ENCODE measurements at places on chromosomes 2 and 18. TPM values are rescaled to one million over a fixed set of nuclear protein-coding genes. Genes with fewer than 3 reads are reported as not detected.

Gene CREB1
- 8.4 TPM for polyA plus RNA-seq

DNA sequence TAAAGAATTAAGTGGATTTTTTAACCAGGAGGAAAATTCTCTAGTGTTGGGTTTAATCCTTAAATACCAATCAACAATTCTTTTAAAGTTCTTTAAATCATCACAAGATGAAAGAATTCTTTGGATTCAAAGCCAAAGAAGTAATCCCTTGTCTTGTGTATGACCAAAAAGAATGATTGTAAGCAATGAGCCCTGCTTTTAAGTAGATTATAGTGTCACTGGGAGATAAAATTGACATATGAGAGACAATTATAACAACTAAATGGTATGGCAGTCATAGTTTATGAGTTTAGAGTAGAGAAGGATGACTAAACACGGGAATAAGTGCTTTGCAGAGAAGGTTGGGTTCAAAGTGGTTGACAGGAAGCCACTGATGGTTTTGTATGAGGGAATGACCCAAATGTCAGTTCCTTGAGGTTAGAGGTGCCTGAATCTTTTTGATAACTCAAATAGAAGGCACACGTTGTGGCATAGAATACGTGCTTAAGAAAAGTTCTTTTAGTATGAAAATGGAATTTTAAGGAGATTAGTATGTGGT lies 199.6 kb upstream of the TCF4 start:
- no peak for DNase-seq
- no peak overlapping the region for H3K4me3 ChIP-seq
- no peaks in the 10 kb centered on the region for H3K27me3 ChIP-seq

DNA sequence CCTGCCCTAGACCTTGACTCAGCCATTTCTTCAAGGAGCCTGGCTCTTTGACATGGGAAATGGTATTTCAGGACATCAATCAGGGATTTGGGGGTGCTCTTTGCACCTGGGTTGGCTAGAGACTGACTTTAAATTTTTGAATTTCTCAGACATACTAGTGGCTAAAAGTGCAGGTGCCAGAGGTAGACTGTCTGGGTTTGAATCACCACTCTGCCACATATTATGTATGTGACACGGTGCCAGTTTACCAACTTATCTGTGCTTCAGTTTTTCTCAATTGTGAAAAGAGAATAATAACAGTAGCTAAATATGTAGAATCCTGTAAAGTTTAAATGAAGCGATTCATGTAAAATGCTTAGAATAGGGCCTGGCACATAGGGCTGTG lies 49.2 kb upstream of the RTN4 start:
- no peaks in the 10 kb centered on the region for H3K27me3 ChIP-seq
- no peak overlapping the region for H3K4me3 ChIP-seq
- H3K27ac ChIP-seq: peak overlapping the region; percentile 74
- DNase-seq: no peak
- peaks cover 5% of the 10 kb centered on the region for H3K4me1 ChIP-seq
- H3K36me3 ChIP-seq: no peaks in the 10 kb centered on the region

GRCh38 chr2:30886080-30886479 lies 78.8 kb upstream of the CAPN13 start:
- no peaks in the 10 kb centered on the region for H3K27me3 ChIP-seq
- no peak for DNase-seq
- no peaks in the 10 kb centered on the region for H3K36me3 ChIP-seq
- no peaks in the 10 kb centered on the region for H3K4me1 ChIP-seq
- no peak overlapping the region for H3K27ac ChIP-seq

Gene CBLN2
- polyA plus RNA-seq: not detected

DNA sequence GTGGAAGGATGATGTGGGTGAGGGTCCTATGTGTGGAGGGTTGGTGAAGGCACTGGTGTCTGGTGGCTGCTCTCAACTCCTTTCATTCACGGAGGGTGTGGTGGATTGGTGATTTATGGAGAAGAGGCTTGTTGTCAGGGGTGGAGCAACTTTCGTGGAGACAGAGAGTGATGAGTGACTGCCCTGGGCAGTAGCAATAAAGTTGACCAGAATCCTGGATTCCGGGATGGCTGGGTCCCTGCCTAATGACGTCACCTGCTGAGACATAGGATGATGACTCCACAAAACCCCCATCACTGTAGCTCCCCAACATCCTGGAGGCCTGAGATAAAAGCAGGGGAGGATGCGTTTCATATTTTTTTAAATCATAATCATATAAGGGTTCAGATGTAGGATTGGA lies 193.0 kb downstream of the ACKR3 start:
- DNase-seq: no peak
- H3K4me3 ChIP-seq: no peak overlapping the region
- H3K27ac ChIP-seq: no peak overlapping the region
- no peaks in the 10 kb centered on the region for H3K4me1 ChIP-seq

Gene DSC2
- 2.9 TPM for polyA plus RNA-seq

Gene CAPN10
- polyA plus RNA-seq: 12.6 TPM

- no peak overlapping the region for H3K27ac ChIP-seq
- H3K4me1 ChIP-seq: no peaks in the 10 kb centered on the region
- DNase-seq: no peak
- H3K4me3 ChIP-seq: no peak overlapping the region
- H3K27me3 ChIP-seq: no peaks in the 10 kb centered on the region
Observed at GRCh38 chr18:73340135-73340977, 472.6 kb upstream of the NETO1 start.

DNA sequence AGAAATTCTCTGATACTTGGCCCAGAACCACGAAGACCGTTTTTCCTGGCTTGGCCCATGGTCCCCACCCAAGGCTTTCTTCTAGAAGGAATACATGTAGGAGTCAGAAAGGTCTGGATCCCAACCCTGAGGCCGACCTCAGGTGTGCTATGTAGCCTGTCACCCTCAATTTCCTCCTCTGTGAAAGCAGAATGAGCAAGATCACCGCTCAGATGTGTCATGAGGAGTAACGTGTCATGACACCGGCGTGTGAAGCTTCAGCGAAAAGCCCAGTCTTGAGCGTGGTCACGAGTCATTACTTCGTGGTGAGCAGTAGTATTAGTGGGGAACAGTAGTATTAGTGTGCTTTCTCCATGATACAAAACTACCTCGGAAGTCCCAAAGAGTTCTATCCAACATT lies 103.4 kb downstream of the ALPK2 start:
- no peaks in the 10 kb centered on the region for H3K36me3 ChIP-seq
- H3K27me3 ChIP-seq: no peaks in the 10 kb centered on the region
- no peak overlapping the region for H3K27ac ChIP-seq
- no peak overlapping the region for H3K4me3 ChIP-seq

DNA sequence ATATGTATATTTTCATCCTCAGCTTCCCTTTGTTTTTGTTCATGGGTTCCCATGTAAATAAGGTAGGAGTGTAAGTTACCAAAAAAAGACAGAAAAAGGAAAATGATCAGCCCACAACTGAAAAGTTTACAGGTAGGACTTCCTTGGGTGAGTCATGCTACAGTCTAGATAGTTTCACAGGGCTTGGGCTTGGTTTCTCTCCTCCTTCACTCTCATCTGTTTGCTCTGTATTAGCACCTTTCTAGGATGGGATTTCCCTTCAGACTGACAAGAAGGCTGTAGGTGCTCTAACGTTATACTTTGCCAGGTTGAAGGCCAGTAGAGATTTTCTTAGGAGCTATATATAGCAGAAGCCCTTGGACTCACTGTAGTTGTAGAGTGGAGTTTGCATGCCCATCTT lies 57.9 kb downstream of the FAM171B start:
- no peaks in the 10 kb centered on the region for H3K36me3 ChIP-seq
- H3K4me3 ChIP-seq: no peak overlapping the region
- H3K27ac ChIP-seq: no peak overlapping the region
- no peak for DNase-seq

- no peaks in the 10 kb centered on the region for H3K36me3 ChIP-seq
- H3K4me3 ChIP-seq: no peak overlapping the region
Observed at GRCh38 chr2:37321029-37321682, 3.5 kb downstream of the PRKD3 start.

DNA sequence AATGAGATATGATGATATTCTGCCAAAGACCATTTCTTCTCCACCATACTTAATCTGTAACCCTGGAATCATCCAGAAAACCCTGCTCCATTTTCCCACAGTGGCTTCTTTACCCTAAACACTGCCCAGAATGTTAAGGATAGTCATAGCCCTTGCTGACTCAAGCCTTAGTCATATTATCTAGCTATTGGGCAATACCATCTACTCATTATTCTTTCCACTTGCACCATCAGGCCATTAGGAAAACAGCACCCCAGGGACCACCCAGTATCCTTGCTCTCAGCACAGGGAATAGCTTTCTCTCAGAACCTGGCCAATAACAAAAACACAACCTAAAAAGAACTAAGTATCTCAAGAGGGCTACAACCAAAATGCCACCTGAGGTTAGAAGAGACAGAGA lies 445.7 kb upstream of the SLC14A2 start:
- H3K27me3 ChIP-seq: no peaks in the 10 kb centered on the region
- no peak for DNase-seq
- no peaks in the 10 kb centered on the region for H3K4me1 ChIP-seq
- H3K27ac ChIP-seq: no peak overlapping the region
- H3K4me3 ChIP-seq: no peak overlapping the region

Gene SLC9A2
- polyA plus RNA-seq: 0.88 TPM

Gene IL1R1
- polyA plus RNA-seq: 47.0 TPM

Gene SP140
- polyA plus RNA-seq: 0.13 TPM

Gene TRPM8
- not detected for polyA plus RNA-seq

- no peaks in the 10 kb centered on the region for H3K27me3 ChIP-seq
- H3K27ac ChIP-seq: no peak overlapping the region
- peaks cover 3% of the 10 kb centered on the region for H3K4me1 ChIP-seq
Observed at GRCh38 chr2:211516537-211516936, 960.1 kb downstream of the CPS1 start.

- peaks cover 4% of the 10 kb centered on the region for H3K4me1 ChIP-seq
- no peak overlapping the region for H3K4me3 ChIP-seq
- peaks cover 9% of the 10 kb centered on the region for H3K36me3 ChIP-seq
- no peak for DNase-seq
- H3K27me3 ChIP-seq: no peaks in the 10 kb centered on the region
Observed at GRCh38 chr2:150473767-150474166, 13.7 kb downstream of the RND3 start.

Gene HOXD12
- not detected for polyA plus RNA-seq

- H3K27me3 ChIP-seq: no peaks in the 10 kb centered on the region
- no peaks in the 10 kb centered on the region for H3K4me1 ChIP-seq
- DNase-seq: no peak
- no peak overlapping the region for H3K27ac ChIP-seq
- no peak overlapping the region for H3K4me3 ChIP-seq
Observed at GRCh38 chr2:155630760-155631159, 701.8 kb downstream of the NR4A2 start.

DNA sequence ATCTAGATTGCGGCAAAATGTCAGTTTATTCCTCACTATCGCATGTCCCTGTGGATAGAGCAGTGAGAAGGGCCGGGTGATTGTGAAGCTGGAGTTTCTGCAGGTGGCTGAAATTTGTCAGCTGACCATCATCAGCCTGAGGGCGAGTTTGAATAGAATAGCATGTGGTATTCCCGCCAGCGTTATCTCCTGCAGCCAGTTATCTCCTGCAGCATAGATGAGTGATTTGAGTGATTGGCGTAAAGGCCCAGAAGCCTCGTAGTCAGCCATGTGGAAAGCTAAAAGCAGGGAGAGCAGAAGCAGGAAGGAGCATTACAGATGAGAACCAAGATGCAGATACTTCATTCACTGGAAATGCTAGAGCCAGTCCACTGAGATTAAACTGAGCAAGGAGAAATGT lies 65.5 kb downstream of the CABLES1 start:
- H3K27ac ChIP-seq: no peak overlapping the region
- H3K27me3 ChIP-seq: no peaks in the 10 kb centered on the region
- no peak for DNase-seq
- H3K36me3 ChIP-seq: no peaks in the 10 kb centered on the region
- H3K4me1 ChIP-seq: no peaks in the 10 kb centered on the region
- no peak overlapping the region for H3K4me3 ChIP-seq

- peaks cover 11% of the 10 kb centered on the region for H3K4me1 ChIP-seq
- H3K27ac ChIP-seq: no peak overlapping the region
- DNase-seq: no peak
- H3K36me3 ChIP-seq: no peaks in the 10 kb centered on the region
- no peak overlapping the region for H3K4me3 ChIP-seq
- H3K27me3 ChIP-seq: no peaks in the 10 kb centered on the region
Observed at GRCh38 chr2:191863988-191864387, 17.1 kb upstream of the CAVIN2 start.

DNA sequence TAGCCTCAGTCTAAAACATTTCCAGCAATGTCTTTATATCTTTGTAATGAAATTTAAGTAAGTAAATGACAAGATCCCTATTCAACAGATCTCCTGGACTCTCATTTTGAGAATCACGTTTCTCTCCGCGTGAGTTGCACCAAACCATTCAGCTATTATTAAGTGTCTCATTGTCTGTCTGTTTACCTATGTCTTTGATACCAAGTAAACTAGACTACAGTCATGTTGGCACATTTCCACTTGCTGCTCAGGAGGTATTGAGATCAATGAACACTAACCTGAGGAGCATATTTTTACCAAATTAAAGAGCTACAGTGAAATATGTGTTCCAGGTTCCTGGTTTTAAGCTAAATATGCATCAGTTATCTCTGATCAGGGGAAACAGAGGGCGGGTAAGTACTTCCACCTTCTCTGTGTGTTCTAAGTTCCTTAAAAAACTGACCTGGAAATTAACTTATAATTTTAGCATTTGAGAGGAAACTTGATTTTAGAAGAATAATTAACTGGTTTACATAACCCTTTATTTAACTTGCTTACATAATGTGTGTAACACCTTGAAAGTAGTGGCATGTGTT lies 125.8 kb downstream of the OSBPL6 start:
- H3K27me3 ChIP-seq: no peaks in the 10 kb centered on the region
- H3K27ac ChIP-seq: no peak overlapping the region
- no peak for DNase-seq
- no peaks in the 10 kb centered on the region for H3K36me3 ChIP-seq
- no peaks in the 10 kb centered on the region for H3K4me1 ChIP-seq
